ENCODE measurements at places on chromosomes 5 and 9. TPM values are rescaled to one million over a fixed set of nuclear protein-coding genes. Genes with fewer than 3 reads are reported as not detected.

GRCh38 chr5:19903611-19904010 lies 84.4 kb downstream of the CDH18 start:
- DNase-seq = no peak

- peak; percentile 26 for DNase-seq
Measured at GRCh38 chr5:141947316-141947715, 10.7 kb downstream of the PCDH12 start.

- no peak for DNase-seq
Measured at GRCh38 chr5:95380103-95380628, 11.0 kb upstream of the FAM81B start.

Gene SPZ1
- total RNA-seq = not detected

Gene RNF224
- 0.23 TPM for total RNA-seq

DNA sequence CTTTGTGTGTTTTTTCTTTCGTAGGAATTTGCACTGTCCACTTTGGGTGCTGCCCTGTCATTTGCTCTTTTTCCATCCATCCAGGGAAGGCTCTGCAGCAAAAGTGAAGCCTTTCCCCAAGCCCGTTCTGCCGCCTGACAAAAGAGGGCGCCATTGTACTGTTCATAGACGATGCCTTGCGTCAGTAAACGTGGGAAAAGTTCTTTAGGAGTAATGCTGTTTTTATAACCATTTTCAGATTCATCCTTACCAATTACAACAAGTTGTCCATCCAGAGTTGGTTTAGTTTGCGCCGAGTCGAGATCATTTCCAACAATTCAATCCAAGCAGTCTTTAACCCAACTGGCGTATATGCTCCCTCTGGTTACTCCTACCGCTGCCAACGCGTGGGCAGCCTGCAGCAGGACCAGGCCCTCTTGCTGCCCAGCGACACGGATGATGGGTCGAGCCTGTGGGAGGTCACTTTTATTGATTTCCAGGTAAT lies 34.3 kb upstream of the RPS23 start:
- peak; percentile 79 for DNase-seq

Data from LHCN-M2 (cell line).